ENCODE measurements at places on chromosomes 2 and 18. TPM values are rescaled to one million over a fixed set of nuclear protein-coding genes. Genes with fewer than 3 reads are reported as not detected.

Gene MBD5
- polyA plus RNA-seq = 27.0 TPM

Gene CAPN14
- polyA plus RNA-seq = not detected

Gene ANKRD30B
- not detected for polyA plus RNA-seq

Gene CTAGE1
- polyA plus RNA-seq = not detected

DNA sequence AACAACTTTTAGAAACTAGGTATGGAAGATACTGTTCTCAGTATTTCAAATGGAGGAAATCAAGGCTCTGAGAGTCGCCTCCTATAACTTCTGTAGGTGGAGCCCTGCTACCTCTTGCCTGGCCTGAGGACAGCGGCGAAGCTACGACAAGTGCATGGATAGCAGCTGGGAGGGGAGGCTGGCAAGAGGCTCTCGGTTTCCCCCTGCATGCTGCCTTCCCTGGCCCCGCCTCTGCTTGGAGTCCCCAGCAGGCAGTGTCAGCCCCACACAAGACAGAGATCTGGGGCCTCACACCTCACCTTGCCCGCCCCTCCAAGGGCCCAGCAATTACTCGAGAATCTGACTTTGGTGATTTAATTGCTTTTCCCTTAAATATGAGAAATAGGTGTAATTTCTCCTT is 107.6 kb upstream of the POU3F3 start:
- no peak for DNase-seq

- no peak for DNase-seq
Measured at GRCh38 chr2:135997380-135997779, 12.0 kb upstream of the DARS1 start.

- peak; percentile 7 for DNase-seq
Measured at GRCh38 chr2:230327418-230328154, 593 bp downstream of the SP140L start.

- DNase-seq = no peak
Measured at GRCh38 chr2:178315488-178315948, 121.2 kb downstream of the OSBPL6 start.

DNA sequence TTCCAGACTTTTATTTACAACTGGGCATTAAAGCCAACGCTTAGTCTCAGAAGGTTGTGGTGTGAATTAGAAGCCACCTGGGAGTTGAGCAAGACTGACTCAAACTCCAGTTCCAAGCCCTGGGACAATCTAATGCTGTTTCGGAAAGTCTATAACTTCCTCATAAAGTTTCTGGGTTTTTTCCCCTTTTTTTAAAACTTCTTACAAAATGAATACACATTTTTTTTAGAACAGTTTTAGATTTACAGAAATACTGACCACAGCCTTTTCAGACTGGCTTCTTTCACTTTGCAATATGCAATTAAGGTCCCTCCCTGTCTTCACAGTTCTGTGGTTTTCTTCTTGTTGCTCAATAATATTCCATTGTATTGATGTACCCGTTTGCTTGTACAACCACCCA is 115.9 kb upstream of the TWIST2 start:
- no peak for DNase-seq
